ENCODE measurements at places on chromosomes 3 and 15. TPM values are rescaled to one million over a fixed set of nuclear protein-coding genes. Genes with fewer than 3 reads are reported as not detected.

GRCh38 chr3:196270499-196270898 is 17.0 kb downstream of the PCYT1A start:
- no peak for DNase-seq

GRCh38 chr3:120767106-120767505 is 24.6 kb downstream of the GTF2E1 start:
- DNase-seq, result no peak

- no peak for DNase-seq
These were observed 57.2 kb downstream of the SLC15A2 start for GRCh38 chr3:121951291-121951919.

DNA sequence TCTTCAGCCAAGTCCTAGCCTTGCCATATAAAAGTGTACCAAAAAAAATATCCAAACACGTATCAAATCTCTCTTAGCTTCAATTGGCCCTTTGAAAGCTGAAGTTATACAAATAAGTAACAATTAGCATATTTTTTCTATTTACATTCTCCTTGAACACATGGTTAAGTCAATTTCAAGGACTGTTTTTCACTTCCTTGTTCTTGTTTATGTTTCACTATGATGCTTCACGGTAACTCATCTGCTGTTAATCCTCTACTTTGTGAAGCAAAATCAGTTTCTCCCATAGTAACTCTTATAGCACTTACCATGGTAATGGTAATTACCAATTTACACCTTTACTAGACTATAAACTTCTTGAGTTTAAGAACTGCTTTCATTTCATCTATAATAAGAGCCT is 10.6 kb upstream of the SPRED1 start:
- no peak for DNase-seq

DNA sequence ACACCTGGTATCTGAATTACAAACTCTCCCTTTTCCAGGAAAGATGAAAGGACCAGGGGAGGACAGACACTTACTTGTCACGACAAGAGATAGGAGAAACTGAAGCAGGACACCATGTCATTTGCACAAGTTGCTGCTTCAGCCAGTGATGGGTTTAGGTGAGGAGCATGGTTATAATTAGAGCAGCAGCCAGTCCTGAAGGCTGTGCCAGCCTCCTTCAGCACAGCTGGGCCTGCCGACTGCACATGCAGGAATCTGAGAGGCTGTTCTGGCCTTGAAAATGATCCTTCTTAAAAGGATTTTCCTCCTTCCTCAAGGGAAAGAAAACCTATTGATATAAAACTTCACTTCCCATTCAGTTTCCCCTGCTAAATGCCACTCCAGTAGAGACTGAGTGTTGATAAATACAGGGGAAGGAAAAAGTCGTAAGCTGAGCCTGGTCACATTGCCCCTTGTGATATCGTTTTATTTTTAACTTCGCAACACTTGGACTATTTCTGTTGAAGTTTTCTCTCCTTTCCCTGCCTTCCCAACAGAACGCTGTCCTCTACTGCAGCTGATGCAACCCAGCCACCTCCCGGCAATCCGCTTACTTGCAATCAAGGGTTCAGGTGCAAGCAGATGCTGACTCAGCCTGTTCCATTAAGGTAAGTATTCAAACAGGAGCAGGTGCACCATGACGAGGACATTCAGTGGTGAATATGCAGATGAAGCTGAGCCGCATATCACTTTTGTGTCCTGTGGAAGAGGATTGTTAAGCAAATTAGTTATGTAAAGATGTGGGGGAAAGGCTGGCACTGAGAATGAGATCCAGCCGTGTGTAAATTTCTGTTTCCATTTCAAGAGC is at the start of gene FBXO40:
FBXO40 (plus strand) TSS at position 524 of the 847 bp plus-strand sequence. CDS start 27,197 bp downstream, outside the sequence.
- DNase-seq, result no peak

GRCh38 chr3:177320765-177321247 is 123.5 kb upstream of the TBL1XR1 start:
- DNase-seq, result no peak

- peak; percentile 62 for DNase-seq
These were observed 9.1 kb upstream of the GNAI2 start for GRCh38 chr3:50226888-50227389.

AQP9 gene
- total RNA-seq, result not detected

HEXA gene
- 55.8 TPM for total RNA-seq

Data from activated CD8-positive, alpha-beta T cell treated with anti-CD3 and anti-CD28 coated beads for 36 hours (primary cell).